ENCODE measurements at places on chromosomes 7 and 10.
A peak's percentile ranks its signal among the peaks of the same experiment; 100 is the strongest.

DNA sequence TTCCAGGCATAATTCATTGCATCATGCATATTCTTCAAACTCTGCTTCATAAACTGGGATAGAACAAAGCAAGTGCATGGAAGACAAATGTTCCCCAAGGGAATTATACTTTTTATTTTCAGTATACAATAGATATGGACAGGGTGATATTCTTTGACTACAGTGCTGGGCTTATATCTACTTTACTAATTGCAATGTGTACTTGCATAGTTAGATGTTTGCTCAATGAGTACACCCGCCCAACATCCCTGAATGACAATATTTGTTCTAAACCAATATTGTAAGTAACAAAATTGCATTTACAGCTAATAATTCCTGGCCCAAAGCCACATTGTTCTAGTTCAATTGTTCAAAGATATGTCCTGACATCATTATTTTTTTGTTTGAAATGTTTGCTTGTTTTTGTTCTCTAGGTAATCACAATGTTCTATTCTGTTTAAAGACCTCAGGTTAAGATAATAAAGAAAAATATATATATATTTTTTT is 171.4 kb downstream of the PTN start:
- DNase-seq, result no peak

DNA sequence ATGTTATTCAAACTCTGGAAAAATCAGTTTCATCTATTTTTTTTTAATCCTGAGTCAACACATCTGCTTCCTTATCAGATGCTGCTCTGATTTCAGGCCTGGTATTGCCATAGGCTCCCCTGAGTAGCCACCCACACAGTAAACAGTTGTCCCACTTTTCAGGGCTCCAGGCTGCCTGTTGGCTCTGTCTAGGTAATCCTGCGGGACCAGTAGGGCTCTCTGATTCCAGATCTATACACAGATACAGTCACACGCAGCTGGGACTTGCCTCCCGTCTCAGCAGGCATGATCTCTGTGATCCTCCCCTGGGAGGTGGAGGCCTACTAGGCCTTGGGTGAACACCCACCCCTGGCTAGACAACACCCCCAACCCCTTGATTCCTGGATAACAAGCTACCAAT is 206.1 kb downstream of the CREB5 start:
- no peak for DNase-seq

GRCh38 chr7:103626776-103627175 is 180.8 kb upstream of the SLC26A5 start:
- DNase-seq, result peak; percentile 32

- no peak for DNase-seq
Measured at GRCh38 chr7:6614953-6615722, at the start of gene ZNF853. ZNF853 (plus strand) TSS chr7:6615610; CDS start chr7:6616175, 565 bp downstream.

GRCh38 chr10:12418000-12418399 is 68.7 kb downstream of the CAMK1D start:
- DNase-seq, result peak; percentile 42
